Activated CD4-positive, alpha-beta T cell treated with anti-CD3 and anti-CD28 coated beads, Interleukin-2, amount 50 U/mL, for 16 hours (primary cell): ENCODE measurements at places on chromosomes 2 and 18.

DNA sequence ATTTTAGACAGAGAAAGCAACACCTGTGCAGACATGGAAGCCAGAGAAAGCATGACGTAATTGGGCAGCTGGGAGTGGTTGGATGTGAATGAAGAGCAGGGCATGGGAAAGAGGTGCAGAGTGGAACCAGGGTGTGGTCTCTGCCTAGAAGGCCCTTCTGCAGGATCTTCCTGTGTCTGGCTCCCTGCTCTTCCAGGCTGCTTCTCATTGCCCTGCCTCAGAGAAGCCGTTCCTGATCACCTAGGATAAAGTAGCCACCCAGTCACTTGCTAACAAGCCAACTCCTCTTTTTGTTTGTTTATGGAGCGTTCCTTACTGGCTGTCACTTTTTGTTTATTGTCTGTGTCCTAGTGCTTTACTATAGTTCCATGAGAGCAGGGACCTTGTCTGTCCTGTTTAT is 28.5 kb downstream of the GALNT1 start:
- no peak for DNase-seq

- DNase-seq = no peak
These were observed 795.8 kb upstream of the GCFC2 start for GRCh38 chr2:76506538-76506937.

- no peak for DNase-seq
These were observed 308.3 kb upstream of the EPAS1 start for GRCh38 chr2:45988879-45989278.

DNA sequence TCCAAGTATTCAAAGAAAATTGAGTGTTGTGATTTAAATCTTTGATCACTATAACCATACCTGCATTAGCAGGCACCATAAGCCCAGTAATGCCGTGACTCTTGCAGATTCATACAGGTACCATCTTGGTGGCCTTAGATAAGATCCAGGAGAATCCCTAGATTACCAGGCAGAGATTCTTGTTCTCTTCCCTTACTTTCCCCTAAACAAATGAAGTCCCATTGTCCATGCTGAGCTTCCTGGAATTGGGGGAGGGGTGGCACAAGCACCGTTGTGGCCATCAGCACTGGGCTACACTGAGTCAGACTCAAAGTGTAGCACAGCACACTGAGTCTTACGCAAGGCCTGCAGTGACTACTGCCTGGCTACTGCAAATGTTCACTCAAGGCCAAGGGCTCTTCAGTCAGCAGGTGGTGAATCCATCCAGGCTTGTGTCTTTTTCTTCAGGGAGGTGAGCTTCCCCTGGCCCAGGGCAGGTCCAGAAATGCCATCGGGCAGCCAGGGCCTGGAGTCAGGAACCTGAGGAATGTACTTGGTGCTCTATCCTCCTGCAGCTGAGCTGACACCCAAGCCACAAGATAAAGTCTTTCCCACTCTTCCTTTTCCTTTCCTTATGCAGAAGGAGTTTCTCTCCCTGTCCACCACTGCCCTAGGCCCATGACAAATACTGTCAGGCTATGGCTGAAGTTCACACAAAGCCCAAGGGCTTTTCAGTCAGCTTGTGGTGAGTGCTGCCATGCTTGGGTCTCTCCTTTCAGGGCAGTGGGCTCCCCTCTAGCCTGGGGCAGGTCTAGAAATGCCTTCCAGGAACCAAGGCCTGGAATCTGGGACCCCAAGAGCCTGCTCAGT is 52.6 kb downstream of the CD28 start:
- no peak for DNase-seq

GRCh38 chr18:31648966-31649429 is 35.4 kb downstream of the B4GALT6 start:
- DNase-seq = no peak

DNA sequence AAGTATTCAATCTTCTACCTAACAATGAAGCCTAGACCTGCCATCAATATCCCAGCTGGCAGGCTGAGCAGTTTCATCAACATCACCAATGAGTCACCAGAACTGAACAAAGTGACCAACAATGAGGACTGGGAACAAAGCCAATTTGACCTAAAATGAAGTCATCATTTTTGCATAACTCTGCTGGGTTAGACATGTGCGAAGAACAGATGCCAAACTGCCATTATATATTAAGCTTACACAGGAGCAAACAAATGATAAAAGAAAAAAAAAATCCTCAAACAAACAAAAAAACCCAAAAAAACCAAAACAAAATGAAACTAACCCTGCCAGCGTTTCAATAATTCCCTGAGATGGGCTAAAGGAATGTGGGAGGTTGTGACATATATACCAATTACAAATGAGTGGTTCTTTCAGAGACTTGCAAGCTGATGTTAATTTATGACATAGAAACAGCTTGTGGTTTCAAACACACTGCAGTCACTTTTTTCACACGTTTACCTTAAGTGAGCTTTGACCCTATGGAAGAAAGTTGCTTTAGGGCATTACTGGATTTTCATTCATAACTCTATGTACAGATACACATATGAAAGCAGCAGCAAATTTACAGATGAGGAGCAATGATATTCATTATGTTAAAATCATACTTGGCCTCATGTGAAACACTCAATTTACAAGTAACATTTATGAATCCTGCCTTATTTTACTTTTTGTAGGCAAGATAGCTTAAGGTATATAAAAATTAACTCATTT is 56.9 kb upstream of the CCDC141 start:
- peak; percentile 15 for DNase-seq

GRCh38 chr2:39902103-39902502 is 123.0 kb upstream of the THUMPD2 start:
- DNase-seq = no peak

DNA sequence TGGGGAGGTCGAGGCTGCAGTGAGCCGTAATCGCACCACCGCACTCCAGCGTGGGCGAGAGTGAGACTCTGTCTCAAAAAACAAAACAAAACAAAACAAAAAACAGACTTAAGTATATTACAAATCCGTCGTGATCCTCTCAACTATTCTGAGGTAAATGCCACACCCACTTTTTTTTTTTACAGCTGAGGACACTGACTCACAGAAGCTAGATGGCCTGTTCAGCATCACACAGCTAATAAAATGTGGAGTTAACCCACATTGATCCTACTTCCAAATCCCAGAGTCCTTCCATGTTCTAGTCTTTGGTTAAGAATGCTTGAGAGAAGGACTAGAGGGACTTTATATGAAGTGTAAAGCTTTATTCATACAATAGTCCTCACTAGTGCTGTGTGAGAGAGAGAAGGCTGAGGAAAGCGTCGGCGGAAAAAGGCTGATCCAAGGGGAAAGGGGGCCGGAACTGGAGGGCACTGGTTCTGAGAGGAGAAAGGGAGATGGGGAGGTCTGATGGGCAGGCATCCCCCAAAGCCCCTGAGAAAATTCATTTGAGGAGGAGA is 627 bp downstream of the RNF25 start:
- no peak for DNase-seq

- no peak for DNase-seq
These were observed 90.2 kb downstream of the SMIM21 start for GRCh38 chr18:75337348-75337747.

GRCh38 chr2:177353187-177353478 is 39.4 kb upstream of the AGPS start:
- no peak for DNase-seq

DNA sequence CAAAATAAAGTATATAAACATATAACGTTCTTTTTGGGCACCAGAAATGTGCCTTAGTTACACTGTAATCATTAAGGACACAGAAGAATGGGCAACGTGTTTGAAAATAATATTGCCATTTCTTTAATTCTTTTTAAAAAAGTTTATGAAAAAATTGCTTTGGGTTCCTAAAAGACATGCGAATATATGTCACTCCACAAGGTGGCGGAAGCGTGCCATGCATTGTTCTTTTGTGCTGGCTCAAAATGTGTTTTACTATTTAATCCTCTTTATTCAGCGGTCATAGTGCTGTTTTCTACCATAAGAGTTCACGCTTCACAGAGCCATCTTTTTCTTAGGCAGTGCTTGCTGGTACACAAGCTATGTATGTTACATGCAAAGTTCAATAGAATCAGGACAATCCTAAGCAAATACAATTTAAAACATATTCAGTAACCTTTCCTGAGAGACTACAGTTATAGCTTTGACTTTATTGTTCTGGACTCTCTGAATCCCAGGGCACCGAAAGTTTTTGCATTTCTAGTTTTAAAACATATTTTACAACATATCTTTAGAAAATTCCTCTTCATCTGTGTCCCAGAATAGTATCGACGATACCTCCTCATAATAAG is 147.8 kb upstream of the ERBB4 start:
- DNase-seq = peak; percentile 50

GRCh38 chr2:172098650-172099471 is 3.8 kb downstream of the DLX2 start:
- DNase-seq = no peak

GRCh38 chr2:100561191-100561590 is 1.6 kb upstream of the PDCL3 start:
- no peak for DNase-seq

- no peak for DNase-seq
These were observed 254.2 kb downstream of the PDE11A start for GRCh38 chr2:177818412-177818811.

GRCh38 chr2:73284296-73285158 is at the start of gene FBXO41:
Gene FBXO41, minus strand, starts transcription at chr2:73284478. Its CDS starts 14,848 bp downstream, at chr2:73269630.
- peak; percentile 86 for DNase-seq

DNA sequence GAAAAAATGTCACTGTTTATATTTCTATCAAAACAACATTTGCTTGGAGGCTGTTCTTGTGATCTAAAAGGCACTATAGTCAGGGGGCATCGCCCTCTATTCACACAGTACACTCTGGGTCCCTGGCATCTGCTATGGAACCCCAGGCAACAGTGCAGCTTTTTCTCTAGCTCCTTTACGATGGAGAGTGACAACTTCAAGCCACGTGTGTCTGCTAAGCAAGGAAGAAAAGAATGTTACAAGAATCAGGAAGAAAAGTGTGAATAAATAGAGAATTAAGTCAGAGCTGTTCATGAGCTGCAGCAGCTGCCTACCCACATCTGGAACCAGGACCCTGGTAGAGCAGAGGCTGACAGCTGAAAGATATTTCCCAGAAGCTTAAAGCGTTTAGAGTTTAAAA is 11.2 kb downstream of the RND3 start:
- DNase-seq = no peak

DNA sequence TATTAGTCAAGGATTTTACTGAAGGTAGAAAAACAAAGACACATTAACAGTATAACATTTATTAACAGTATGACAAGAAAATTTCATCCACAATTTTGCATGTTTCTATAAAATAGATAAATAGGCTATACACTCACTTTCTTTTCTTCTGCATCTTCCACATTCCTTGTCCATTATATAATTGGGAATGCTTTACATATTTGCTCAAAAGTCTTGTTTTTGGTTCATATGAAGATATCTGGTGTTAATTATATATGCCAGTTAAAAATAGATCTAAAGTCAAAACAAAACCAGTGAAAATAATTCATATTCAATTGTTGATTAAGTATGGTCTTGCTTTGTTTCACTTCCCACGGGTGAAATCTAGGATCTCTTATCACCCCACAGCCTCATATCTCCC is 53.4 kb downstream of the SERPINB7 start:
- DNase-seq = no peak

GRCh38 chr2:82993609-82994008 is 1465.5 kb downstream of the SUCLG1 start:
- DNase-seq = no peak

GRCh38 chr2:25338401-25338800 is 3.3 kb downstream of the DNMT3A start:
- DNase-seq = no peak

- no peak for DNase-seq
These were observed 51.0 kb downstream of the ACOXL start for GRCh38 chr2:110783196-110783873.

GRCh38 chr2:121608967-121609366 is 40.3 kb downstream of the CLASP1 start:
- DNase-seq = no peak

GRCh38 chr2:64035072-64035942 is 16.1 kb upstream of the VPS54 start:
- DNase-seq = peak; percentile 87

DNA sequence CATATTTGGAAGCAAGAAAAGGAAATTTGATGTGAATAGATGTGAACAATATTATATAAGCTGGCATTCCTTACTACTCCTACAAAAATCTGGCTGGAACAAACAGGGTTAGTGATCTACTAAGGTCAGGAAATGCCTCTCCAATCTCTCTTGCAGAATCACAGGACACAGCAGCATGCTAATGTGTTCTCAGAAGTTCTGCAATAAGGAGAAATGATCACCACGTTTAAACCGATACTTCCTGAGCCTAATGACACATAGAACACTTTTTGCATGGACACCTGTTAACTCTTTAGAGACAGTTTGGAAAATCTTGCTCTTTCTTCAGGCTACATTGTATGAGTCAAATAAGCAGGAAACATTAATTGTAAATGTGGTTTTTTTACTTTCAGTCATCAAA is 89.6 kb upstream of the MAP3K20 start:
- peak; percentile 22 for DNase-seq

DNA sequence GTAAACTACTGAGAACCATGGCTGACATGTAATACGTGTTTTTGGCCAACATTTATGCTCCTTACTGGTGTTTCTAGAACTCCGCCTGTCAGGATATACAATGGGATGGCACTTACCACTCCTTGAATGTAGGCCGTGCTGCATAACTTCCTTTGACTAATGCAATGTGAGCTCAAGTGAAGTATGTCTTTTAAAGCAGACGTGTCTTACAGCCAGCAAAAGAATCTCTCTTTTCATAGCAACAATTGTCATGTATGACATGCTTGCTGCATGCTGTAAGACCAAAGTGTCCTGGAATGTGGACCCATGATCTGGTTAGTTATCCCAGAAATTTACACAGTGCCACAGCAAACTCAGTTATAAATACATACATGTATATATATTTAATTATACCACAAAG is 1202.7 kb upstream of the PIK3C3 start:
- DNase-seq = no peak

GRCh38 chr18:28984731-28985130 is 807.8 kb upstream of the CDH2 start:
- no peak for DNase-seq

GRCh38 chr18:57088883-57089282 is 58.0 kb upstream of the BOD1L2 start:
- no peak for DNase-seq

GRCh38 chr2:37282746-37283145 is 41.9 kb downstream of the PRKD3 start:
- DNase-seq = no peak

GRCh38 chr2:62774555-62775366 is 69.2 kb downstream of the EHBP1 start:
- peak; percentile 26 for DNase-seq

GRCh38 chr2:85753525-85754312 is at the start of gene ATOH8:
Gene ATOH8, plus strand, starts transcription at chr2:85753991. Its CDS starts 199 bp downstream, at chr2:85754190.
- DNase-seq = peak; percentile 20

GRCh38 chr2:75292826-75293225 is 93.5 kb upstream of the TACR1 start:
- no peak for DNase-seq

- DNase-seq = peak; percentile 34
These were observed 18.5 kb downstream of the PLEKHM3 start for GRCh38 chr2:208006833-208007232.

GRCh38 chr2:38653715-38654527 is 12.0 kb upstream of the GALM start:
- DNase-seq = peak; percentile 92

DNA sequence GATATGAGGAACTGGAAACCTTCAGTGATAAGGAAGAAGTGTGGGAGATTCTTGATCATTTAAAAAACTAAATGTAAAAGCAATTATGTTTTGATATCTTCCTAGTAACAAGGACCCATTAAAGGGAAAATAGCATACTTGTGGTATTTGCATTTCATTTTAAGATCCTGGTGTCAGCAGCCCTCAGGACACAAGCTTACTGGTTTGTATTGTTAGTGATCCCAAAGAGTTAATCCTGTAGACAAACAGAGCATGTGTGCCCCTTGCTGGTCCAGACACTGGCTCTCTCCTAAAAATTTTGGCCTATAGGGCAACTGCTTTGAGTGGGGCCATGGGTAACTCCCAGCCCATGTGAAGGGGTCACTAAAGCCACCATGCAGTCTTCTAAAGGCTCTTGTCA is 101.1 kb upstream of the TFCP2L1 start:
- no peak for DNase-seq
